ENCODE measurements at places on chromosomes 3 and 15.

GRCh38 chr15:98812716-98813446 lies 164.5 kb downstream of the IGF1R start:
- DNase-seq = no peak

DNA sequence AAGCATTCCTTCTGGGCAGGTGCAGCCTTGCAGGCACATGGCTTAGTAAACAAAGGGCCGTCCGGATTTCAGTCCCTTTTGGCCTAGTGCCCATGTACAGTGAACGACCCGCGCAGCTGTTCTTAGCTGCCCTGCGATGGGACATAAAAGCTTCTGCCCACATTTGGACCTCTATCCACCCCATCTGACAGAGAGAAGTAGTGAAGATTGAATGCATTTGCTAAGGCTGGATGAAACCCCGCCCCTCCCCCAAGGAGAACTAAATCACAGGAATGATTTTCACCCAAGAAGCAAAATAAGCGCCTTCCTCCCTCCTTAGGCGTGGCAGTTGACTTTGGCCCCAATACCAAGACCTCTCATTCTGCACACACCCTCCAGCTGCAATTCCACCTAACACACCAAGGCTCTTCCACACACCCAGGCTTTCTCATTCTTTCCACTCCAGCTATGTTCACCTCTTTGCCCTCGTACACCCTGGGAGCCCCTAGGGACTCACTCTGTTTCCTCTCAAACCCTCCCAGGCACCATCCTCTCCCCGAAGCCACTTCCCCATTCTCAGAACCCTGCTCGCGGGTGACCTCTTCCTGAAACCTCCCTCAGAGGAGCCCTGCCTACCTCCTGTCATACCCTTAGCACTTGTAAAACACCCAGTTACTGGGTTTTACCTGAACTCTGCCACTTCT lies 14.1 kb upstream of the HRH1 start:
- DNase-seq = no peak

GRCh38 chr15:68208136-68208535 lies 3.0 kb upstream of the CALML4 start:
- no peak for DNase-seq

DNA sequence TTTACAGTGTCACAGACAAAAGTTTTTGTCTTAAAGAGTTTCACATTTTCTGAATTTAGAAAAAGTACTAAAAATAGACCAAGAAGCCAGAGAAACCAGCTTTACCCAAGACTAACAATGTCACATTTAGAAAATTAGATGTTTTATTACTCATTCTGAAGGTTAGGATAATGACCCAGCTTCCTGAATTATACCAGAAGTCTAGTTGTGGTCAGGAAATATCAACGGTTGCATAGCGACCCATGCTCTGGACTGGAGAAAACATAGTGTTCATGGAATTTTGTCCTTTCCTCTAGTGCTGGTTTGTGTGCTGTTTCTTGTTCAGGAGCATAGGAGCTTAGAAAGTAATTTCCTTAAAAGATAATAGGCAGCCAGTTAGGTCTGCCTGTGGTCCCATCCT lies 59.0 kb downstream of the DPPA2 start:
- DNase-seq = no peak

DNA sequence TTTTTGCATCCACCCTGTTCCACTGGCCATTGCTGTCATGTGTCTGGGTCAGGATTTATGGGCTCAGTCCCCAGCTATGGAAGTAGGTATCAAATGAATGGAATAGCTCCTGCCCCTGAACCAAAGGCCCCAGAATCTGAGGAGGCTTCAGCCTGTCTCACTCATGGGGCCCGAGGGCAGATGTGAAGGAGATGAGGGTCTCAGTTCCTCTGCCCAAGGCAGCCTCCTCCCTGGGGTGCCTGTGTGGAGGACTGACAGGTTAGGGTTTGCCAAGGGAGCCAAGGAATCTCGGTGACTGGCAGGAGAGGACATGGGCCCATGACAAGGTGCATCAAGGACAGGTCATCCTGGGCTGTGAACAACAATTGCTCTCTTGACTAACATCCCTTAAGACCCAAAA lies 70.4 kb downstream of the CPN2 start:
- no peak for DNase-seq

DNA sequence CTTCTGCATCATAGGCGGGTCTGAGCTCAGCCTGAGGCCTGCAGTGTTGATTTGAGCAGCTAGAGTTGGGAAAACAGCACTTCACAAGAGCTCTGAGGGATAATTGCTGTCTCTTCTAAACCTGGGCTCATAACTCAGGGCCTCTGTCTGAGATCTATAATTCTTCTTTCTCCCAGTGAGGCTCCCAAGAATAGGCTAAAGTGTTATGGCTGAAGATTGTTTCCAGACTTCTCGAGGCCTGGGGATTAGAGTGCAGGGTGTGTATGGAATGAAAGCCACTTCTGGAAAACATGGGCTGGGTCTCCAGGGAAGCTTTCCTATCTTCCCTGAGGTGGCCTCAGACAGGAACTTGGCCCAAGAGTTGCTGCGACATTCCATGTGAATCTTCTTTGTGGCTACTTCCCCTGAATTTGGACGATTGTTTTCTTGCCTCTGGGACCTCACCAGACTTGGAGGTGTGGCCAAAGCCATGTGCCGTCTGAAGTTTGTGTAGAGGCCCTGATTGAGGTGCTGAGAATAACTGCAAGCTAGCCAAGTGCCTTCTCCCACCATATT lies 26.5 kb downstream of the MTMR14 start:
- DNase-seq = no peak

DNA sequence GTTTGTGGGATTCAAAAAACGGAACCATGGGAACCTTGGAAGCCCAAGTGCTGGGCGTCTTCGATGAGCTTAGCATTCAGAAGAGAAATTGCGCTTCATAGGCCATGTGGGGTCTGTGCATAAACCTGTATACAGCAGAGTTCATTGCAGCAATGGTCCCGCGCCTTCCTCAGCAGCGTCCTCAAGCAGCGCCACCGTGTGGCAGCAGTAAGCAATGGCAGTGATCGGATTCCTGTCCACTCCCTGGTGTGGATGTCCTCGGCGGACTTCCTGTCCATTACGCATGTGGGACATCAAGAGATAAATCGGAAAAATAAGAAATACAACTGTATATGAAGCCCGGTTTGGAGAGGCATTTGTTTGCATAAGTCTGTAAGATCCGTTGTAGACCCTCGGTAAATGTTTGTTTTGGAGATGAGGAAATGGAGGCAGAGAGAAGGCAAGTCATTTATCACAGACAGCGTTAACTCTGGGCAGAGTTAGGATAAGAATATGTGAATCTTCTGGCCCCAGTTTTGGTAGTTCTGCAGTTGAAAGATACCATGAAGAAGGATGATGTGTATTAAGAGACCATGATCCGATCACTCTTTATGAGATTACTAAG lies 57.7 kb downstream of the CNTN4 start:
- no peak for DNase-seq

DNA sequence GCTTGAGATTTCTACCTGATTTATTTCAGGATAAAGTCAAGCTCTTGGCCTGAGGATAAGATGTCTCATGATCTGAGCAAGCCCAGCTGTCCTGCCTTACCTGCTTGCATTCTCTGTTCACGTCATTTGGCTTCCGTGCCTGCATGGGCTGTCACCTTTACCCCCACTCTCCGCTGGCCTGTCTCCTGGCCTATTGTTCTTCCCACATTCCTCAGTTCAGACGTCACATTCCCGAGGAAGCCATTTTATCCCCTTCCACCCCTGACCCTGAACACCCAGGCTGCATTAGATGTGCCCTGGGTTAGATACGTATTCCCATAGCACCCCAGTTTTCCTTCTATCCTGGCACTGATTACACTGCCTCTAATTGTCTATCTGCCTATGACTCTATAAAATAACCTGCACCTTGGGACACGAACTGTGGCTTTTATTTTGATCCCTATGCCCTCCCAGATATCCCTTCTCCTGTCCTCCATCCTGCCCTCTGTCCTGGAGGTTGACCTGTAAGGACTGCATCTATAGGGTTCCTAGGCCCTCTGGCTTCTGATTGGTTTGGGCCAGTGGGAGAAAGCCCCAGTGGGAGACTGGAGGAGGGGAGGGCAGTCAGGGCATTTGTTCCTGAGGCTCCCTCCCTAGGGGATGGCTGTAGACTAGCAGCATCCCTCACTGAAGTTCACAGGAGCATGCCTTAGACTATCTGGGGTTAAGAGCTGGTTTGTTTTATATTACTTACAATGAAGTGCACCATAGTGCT lies 19.2 kb upstream of the UBE2Q2 start:
- DNase-seq = no peak

DNA sequence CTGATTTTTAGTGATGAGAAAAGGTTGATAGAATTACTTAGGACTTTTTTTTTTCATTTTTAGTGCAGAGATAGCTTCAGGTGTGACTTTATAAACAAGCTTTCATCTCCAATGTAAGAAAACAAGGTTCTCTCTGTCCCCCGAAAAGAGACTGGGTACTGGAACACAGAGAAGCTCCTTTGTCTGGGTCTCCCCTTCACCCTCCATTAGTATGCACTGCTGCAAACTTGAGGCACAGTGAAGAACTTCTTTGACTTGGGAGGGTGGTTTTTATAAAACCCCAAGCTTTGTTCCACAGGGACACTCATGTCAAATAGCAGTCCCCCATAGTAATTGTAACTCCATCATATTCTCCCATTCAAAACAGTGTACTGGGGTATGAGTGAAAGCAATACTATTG lies 93.5 kb upstream of the SOX2 start:
- DNase-seq = no peak

- no peak for DNase-seq
These were observed 113.3 kb downstream of the ANP32A start for GRCh38 chr15:68707386-68707785.

DNA sequence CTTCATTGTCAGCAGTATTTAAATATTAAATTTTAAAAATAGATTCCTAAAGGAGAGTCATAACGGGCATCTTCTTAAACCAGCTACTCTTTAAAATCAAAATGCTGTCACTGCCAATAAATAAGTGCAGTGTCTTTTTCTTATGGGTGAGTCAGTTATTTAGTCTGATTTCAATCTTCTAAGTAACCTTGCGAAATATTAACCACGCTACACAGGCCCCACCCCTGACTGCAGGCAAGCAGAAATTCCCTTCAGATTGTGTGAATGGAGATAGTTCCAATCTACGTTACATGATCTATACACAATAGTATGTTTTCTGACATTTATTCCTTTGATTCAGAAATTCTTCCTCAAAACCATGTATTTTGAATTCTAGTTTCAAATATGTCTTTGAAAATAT lies 141.5 kb downstream of the GADL1 start:
- DNase-seq = no peak

- DNase-seq = no peak
These were observed 63.8 kb downstream of the NCEH1 start for GRCh38 chr3:172647080-172647479.

DNA sequence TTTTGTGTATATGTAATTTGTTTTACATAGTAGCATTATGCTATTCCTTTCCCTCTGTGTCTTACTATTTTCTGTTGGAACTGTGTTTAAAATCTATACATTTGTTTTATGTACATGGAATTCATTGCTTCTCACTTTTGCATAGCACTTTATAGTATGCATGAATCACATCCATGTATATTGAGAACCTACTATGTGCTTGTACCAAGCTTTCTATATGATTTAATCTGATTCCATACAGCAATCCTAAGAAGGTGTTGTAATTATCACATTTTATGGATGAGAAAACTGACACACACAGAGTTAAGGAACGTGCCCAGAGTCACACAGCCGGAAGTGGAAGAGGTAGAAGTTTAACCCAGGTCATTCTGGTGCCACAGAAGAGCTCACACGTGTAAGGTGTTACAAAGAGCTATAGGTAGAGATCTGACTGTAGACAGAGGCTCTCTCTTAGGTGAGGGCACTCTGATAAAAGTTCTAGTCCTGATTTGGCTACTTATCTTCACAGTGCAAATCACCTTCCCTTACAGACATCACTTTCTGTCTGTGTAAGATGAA lies 3.5 kb upstream of the SMAD3 start:
- DNase-seq = no peak

GRCh38 chr3:86929046-86929445 lies 61.9 kb downstream of the VGLL3 start:
- DNase-seq = no peak

DNA sequence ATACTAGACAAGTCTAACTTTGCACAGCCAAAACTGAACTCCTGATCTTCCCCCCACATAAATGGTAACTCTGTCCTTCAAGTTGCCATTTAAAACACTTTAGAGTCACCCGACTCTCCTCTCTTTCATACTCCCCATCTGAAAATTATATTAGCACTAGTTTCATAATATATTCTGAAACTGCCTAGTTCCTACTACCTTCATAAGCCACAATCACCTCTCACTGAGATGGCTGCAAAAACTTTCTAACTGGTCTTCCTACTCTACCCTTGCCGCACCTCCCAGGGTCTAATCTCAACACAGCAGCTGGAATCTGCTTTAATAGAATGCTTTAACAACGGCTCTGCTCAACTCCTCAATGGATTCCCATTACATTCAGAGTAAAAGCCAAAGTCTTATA lies 55.0 kb downstream of the GLB1 start:
- DNase-seq = no peak

GRCh38 chr3:52705688-52706686 lies at the start of the genes GLT8D1 and SPCS1:
Gene GLT8D1 (minus strand): TSS chr3:52705791. CDS start chr3:52700460, 5,331 bp downstream.
Gene SPCS1 (plus strand): TSS chr3:52706106. CDS start chr3:52706247, 141 bp downstream.
- DNase-seq = peak; percentile 84

DNA sequence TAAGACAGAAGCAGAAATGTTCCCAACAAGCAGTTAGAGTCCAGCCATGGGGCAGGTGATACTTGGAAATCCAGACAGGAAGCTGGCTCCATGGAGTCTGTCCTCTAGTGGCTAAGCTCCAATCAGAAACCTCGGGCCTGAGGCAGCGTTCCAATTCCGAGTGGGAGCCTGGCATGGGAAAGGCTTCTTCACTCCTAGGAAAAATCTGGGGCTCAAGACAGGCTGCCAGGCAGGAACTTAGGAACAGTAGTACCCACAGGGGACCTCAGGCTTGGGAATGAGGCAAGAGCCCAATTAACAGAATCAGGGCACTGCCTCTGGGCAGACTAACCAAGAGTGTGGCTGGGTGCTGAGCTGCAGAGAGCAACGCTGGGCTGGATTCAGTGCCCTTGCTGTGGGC lies 6.2 kb upstream of the ATP13A4 start:
- no peak for DNase-seq

DNA sequence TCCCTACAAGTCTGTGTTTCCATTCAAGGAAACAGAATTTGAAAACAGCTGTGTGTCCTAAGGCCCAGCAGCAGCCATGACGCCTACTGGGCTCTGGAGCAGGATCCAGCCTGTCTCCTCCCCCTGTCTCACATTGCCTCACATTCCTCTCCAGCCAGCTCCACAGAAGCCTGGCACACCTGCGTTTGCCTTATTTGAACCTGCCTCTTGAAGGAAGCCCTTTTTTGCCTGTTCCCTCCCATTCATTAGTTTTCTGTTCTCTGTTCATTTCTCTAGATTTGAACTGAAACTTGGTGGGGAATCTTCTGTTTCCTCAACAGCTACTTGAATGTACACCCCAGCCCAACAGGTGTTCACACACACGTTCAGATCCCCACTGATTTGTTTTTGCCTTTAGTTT lies 890.5 kb downstream of the TUSC7 start:
- no peak for DNase-seq

- no peak for DNase-seq
These were observed 6.7 kb downstream of the CA12 start for GRCh38 chr15:63374686-63375520.

DNA sequence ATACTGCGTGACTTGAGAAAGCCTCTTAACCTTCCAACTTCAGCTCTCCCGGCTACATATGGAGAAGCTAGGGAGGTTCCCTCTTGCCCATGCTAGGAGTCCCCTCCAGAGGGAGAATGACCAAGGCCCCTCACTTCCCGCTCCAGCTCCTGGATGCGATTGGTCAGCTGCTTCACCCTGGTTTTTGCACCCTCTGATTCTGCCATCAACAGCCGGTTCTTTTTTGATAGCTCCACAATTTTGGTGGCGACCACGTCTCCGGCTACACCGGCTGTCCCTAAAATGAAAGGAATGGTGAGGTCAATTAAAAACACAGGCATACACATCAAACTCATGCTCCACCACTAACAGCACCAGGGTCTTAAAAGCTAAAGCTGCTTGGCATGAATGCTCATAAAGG lies 20.6 kb downstream of the CCDC13 start:
- DNase-seq = no peak
